GM12878 (cell line): ENCODE measurements at places on chromosomes 6 and 20. TPM values are rescaled to one million over a fixed set of nuclear protein-coding genes. Genes with fewer than 3 reads are reported as not detected.

GRCh38 chr6:73704260-73704659 lies 8.3 kb downstream of the CD109 start:
- no peaks in the 10 kb centered on the region; the same call in 1 of the 2 replicates for H3K27me3 ChIP-seq
- no peak overlapping the region for H3K4me3 ChIP-seq
- no peaks in the 10 kb centered on the region for H3K4me1 ChIP-seq
- no peak for DNase-seq

GRCh38 chr20:49759266-49759950 lies 45.7 kb upstream of the B4GALT5 start:
- H3K27ac ChIP-seq: no peak overlapping the region
- H3K4me3 ChIP-seq: no peak overlapping the region
- no peaks in the 10 kb centered on the region for H3K4me1 ChIP-seq
- no peaks in the 10 kb centered on the region for H3K27me3 ChIP-seq
- H3K36me3 ChIP-seq: no peaks in the 10 kb centered on the region

GRCh38 chr20:57280221-57280620 lies 13.8 kb upstream of the BMP7 start:
- H3K4me3 ChIP-seq: no peak overlapping the region
- H3K36me3 ChIP-seq: no peaks in the 10 kb centered on the region
- H3K27me3 ChIP-seq: peaks cover 8% of the 10 kb centered on the region; the same call in 1 of the 2 replicates
- H3K27ac ChIP-seq: no peak overlapping the region
- no peak for DNase-seq

- H3K27me3 ChIP-seq: no peaks in the 10 kb centered on the region
- H3K4me1 ChIP-seq: peaks cover under 1% of the 10 kb centered on the region
- no peaks in the 10 kb centered on the region for H3K36me3 ChIP-seq
- H3K27ac ChIP-seq: no peak overlapping the region
- H3K4me3 ChIP-seq: no peak overlapping the region
- DNase-seq: no peak
Measured at GRCh38 chr6:34490390-34491090, 24.7 kb downstream of the PACSIN1 start.

PTPRT gene
- total RNA-seq: 0.03 TPM in 1 of 2 replicates, not detected in the other

CLDN20 gene
- total RNA-seq: not detected in 2 replicates

WFDC9 gene
- not detected in 2 replicates for total RNA-seq

MYH7B gene
- total RNA-seq: 0.13 TPM in 1 of 2 replicates, not detected in the other

DNA sequence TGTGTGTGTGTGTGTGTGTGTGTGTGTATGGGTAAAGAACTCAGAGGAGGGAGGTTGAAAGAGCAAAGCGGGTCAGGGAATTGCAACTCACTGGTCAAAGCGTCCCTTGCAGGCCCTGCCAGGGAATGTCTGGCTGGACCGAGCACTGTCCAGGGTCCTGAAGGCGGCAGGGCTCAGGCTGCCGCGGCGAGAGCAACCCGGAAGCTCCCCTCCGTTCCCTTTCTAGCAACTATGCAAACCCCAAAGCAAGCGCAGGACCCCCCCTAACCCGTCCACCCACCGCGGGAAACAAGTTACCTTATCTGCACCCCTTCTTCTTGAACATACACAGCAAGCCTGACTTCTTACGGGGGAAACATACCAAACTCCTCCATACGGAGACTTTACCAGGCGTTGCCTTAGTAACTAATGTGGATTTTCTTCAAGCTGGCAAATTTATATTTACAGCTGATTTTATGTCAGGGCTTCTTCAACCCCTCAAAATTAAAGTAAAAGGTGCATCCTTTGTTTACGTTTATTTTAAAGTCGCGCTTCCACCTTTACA lies 538 bp upstream of the GRM1 start:
- H3K27me3 ChIP-seq: peaks cover 4% of the 10 kb centered on the region
- H3K27ac ChIP-seq: no peak overlapping the region
- H3K36me3 ChIP-seq: no peaks in the 10 kb centered on the region
- no peak for DNase-seq
- no peak overlapping the region for H3K4me3 ChIP-seq

DNA sequence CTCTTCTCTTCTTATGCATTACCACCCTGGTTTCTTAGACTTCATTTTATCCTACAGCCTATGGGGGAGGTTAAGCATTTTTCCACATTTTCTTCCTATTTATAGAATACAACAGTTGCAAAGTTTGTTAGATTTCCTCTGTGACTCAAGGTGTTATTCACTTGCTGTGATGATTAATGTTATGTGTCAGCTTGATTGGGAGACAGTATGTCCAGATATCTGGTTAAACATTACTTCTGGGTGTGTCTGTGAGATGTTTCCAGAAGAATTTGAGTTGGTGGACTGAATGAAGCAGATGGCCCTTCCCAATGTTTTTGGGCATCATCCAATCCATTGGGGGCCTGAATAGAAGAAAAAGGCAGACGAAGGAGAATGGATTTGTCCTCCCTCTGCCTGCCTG lies 131.3 kb downstream of the C6orf118 start:
- H3K4me3 ChIP-seq: no peak overlapping the region
- no peaks in the 10 kb centered on the region for H3K4me1 ChIP-seq
- no peak for DNase-seq
- H3K36me3 ChIP-seq: no peaks in the 10 kb centered on the region
- no peaks in the 10 kb centered on the region for H3K27me3 ChIP-seq

GRCh38 chr6:135236732-135237131 lies 55.6 kb downstream of the MYB start:
- peaks cover 2% of the 10 kb centered on the region; the same call in 1 of the 2 replicates for H3K27me3 ChIP-seq
- no peaks in the 10 kb centered on the region for H3K36me3 ChIP-seq
- H3K4me1 ChIP-seq: peaks cover 12% of the 10 kb centered on the region
- H3K4me3 ChIP-seq: no peak overlapping the region
- H3K27ac ChIP-seq: no peak overlapping the region
- DNase-seq: no peak

SLC44A4 gene
- total RNA-seq: 0.18 and 0.56 TPM in 2 replicates
